Activated T-cell treated with anti-CD3 and anti-CD28 coated beads for 48 hours (primary cell): ENCODE measurements at places on chromosomes 1 and 21.

- no peak for DNase-seq
These were observed 30.8 kb upstream of the UHMK1 start for GRCh38 chr1:162466797-162467196.

DNA sequence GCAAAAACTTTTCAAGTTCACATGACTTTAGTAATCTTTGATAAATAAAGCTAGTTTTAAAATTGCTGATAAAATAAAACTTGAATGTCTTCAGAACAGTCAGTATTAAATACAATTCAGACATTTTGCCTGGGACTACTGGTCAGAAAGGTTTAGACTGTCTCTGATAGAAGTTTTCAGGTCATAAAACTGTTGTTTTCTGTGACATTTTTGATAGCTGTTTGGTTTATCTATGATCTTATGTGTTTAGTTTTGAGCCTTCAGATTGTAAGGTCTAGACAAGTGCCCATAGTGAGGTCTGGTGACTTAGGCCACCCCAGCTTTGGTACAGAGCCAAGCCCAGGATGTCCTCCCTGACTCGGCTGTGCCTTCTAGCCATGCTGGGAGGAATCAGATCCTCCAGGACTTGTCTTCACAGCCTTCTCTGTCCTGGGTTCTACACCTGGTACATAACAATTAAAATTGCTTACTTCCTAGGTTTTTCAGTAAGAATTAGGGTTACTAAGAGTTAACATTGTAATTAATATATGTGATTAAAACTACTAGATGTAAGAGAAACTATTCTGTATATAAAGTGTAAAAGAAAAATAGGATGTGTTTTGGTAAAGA is 15.1 kb upstream of the DNAH14 start:
- DNase-seq: no peak

DNA sequence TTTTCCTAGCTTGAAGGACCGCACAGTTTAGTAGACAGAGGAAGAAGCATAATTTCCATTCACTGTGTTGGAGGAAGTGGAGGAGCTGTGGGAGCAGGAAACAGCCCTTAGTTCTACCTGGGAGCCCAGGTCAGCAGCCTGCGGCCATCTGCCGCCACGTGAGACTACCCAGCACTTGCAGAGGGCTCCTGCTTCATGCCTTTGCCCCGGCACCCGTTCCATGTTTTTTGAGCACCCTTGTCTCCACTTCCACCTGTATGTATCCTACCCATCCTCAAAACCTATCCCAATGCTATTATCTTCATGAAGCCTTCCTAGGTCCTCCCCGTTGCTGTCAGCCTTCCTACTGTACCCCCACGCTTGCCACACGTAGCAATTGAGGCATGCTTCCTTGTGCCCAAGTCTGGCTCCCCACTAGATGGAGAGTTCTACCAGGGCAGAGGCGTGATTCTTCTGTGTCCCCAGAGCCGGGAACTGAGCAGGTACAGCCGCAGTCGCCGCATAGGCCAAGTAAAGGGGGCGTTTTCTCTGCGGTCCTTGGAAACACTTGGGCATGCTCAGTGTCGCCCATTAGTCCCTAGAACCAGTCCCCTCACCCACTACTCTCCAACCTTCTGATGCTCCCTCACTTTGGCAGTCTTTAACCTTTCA is 1.9 kb downstream of the SLC6A9 start:
- DNase-seq: no peak

GRCh38 chr1:40318970-40319621 is 2.0 kb upstream of the COL9A2 start:
- no peak for DNase-seq

DNA sequence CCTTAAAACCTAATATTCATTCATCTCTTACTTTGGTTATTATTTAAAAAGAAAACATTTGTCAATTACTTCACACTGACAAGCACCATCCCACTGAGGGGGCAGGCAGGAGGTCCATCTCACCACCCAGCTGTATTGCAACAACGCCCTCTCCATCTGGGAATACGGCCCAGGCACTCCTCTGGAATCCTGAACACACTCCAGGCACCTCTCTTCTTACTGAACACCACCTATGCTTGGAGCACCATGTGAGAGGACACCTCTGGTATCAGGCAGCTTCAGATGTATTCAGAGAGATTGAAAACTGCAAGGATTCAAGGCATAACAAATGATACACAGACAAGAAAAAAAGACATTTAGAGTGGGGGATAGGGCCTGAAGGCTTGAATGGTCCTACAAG is 147.1 kb downstream of the CACNA1E start:
- DNase-seq: no peak

DNA sequence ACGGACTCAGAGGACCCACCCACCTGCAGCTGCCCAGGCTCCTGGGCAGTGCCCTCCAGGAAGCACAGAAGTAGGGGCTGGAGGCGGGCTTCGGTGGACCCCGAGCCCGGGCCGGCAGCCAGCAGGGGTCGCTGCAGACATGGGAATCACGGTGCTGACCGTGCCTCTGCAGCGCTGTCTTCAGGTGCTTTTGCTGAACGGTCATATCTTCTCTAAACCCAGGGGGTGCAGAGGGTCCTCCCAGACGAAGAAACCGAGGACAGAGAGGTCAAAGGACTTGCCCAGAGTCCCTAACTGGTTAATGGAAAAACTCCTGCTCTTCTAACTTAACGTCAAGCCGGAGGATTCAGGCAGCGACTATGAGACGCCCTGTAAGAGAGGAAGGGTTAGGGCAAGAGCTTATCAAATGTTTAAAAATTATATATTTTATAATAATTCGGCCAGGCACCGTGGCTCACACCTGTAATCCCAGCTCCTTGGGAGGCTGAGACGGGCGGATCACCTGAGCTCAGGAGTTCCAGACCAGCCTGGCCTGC is 21.5 kb upstream of the LEFTY2 start:
- DNase-seq: peak; percentile 71

DNA sequence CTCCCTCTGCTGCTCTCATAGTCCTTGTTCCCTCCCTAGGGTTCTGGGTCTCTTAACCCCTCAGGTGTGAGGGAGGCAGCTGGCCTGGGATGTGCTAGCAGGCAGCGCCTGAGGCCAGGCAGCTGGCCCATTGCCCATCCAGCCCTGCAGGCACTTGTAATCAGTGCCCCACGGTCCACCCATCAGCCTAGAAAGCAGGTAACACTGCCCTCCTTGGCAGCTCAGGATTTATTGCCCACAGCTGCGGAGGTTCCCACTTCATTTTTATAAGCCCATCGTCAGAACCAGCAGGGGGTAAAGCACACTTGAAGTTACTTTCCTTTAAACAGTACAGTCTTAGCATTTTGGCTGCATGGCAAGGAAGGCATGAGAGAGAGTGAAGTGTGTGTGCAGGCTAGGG is 70.6 kb downstream of the TMEM53 start:
- DNase-seq: no peak
